ENCODE measurements at places on chromosomes 3 and 15. TPM values are rescaled to one million over a fixed set of nuclear protein-coding genes. Genes with fewer than 3 reads are reported as not detected.

DNA sequence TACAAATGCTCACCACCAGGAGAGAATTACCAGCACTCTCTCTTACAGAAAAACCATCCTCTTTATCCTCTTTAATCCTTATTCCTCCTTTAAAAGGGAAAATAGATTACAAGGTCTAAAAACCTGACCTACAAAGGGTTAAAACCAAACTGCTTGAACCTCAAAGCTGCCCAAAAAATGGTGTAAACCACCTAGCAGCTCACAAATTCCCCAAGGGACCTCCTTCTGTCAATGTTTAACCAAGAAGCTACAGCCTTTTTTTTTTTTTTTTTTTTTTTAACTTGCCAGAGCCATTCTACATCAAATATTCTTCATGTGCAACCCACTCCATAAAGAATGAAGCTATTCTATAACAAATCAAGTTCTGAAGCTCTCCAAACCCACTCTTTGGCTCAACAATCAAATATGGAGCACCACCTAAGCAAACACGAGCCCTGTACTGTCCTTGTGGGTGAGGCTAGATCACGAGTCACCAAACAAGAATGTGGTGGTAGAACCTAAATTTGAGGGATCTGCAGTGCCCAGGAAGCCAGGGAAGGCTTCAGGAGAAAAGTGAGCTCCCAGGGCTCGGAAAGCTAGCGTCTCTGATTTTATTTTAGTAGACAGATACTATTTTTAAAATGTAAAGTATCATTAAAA, 20.1 kb downstream of the OSBPL10 start:
- DNase-seq: no peak

DNA sequence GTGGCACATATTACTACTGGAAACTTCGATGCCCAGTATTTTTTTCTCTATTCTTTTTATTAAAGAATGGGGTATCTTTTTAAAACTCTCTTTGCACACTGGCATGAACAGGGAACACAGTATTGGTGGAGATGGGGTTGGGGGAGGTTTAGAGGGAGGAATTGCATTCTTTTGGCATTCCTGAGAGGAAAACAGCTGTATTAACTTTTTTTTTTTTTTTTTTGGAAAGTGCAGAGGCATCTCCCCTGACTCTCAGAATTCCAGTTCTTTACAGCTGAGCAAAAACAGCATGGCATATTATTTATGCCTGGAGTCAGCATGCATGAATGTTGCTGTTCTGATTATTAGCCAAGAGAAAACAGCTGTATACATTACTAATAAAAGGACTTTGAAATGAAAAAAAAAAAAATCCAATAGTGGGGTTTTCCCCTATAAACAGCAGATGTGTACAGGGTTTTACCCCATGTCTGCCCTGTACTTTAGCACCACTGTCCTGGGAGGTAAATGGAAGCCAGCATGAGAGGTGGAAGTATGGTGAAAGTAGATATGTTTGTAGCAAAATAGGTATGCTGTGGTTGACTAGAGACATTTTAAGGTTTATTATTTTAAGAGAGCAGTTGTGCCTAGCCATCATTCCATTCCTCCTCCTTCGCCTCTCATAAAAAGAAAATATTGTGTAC, 132.2 kb downstream of the FNDC3B start:
- no peak for DNase-seq

DNA sequence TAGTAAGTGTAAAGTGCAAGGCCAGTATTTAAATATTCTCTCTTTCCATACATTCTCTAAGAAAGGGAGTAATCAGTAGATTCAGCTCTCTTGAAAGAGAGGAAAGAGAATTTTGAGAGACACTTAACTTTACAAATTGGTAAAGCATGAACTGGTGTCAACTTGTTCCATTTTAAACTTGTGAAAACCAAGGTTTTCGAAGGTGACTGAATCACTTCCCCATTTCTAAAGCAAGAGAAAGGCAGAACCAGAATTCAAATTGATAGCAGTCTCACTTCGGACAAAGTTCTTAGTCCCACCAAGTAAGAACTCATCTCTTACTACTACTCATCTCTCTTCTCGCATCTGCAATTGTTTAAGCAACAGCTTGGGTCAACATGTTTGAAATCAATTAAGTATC, 22.4 kb downstream of the TJP1 start:
- DNase-seq: no peak

- DNase-seq: no peak
Measured at GRCh38 chr15:79163395-79163794, 72.8 kb upstream of the RASGRF1 start.

DNA sequence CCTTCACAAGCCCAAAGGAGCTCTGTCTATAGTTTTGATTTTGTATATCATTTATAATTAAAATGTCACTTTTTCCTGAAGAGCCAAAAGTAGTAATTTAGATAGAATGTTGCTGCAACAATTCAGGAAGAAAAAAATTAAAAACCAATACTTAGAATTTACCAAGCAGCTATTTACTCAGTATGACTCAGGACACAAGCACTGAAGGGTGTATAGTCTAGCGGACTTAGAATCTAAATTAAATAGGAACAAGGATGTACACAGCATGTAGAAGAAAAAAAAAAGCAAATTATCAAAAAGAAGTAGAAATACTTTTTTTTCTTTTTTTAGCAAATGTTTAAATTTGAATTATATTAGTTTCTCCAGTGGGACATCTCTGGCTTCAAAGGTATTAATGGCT, 31.6 kb downstream of the PGBD4 start:
- DNase-seq: no peak

DNA sequence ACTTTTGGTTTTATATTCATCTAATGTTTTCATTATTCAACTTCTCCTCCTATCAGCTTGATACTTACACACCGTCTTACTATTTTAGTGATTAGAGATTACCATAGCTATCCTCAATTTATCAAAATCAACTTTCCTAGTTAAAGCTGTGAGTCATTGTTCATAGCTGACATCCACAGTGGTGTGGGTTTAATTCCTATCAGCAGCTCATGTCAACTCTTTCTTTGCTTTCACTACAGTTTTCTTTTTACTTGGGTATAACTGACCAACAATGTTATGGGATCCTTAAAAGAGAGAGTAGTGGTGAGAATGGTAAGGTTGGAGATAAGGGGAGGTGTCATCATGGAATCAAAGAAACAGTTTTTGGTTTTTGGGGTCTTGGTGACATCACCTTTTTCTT, 112.7 kb downstream of the NFKBIZ start:
- no peak for DNase-seq

GRCh38 chr15:93829115-93829870, 402.1 kb upstream of the MCTP2 start:
- no peak for DNase-seq

DNA sequence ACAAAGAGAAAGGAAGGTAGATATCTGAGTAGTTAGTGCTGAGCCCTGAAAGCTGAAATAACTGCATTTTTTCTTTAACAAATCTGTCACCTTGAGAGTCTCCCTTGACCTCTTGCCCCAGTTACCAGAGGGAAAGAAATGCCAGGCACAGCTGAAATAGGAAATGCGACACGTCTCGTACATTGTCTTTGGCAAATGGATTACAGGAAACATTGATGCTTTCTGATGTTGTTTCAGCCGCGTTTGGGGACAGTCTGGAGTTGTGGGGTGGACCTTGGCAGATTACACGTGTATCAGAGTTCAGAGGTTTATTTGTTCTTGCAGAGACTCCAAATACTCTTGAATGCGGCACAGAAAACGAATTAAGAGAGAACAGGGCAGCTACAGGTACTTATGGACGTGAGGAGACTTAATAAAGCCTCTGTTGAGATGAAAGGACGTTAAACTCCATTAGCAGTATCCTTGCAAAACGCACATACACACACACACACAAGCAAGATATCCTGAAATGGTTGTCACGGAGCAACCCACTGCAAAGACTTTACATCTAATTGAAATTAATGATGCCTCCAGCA, 272.8 kb upstream of the RORA start:
- DNase-seq: no peak

GRCh38 chr3:178302966-178303930, 233.0 kb upstream of the KCNMB2 start:
- DNase-seq: no peak

GRCh38 chr15:91369823-91370222, 269.8 kb downstream of the SV2B start:
- DNase-seq: no peak

DNA sequence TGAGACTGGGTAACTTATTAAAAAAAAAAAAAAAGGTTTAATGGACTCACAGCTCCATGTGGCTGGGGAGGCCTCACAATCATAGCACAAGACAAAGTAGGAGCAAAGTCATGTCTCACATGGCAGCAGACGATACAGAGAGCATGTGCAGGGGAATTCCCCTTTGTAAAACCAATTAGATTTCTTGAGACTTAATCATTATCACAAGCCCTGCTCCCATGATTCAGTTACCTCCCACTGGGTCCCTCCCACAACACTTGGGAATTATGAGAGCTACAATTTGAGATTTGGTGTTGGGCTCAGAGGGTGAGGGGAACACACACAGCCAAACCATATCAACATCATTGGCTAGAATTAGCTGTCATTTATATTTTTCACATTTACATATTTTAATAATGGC, 221.0 kb downstream of the RSRC1 start:
- no peak for DNase-seq

- no peak for DNase-seq
Measured at GRCh38 chr15:48358229-48359152, 27.3 kb downstream of the DUT start.

DNA sequence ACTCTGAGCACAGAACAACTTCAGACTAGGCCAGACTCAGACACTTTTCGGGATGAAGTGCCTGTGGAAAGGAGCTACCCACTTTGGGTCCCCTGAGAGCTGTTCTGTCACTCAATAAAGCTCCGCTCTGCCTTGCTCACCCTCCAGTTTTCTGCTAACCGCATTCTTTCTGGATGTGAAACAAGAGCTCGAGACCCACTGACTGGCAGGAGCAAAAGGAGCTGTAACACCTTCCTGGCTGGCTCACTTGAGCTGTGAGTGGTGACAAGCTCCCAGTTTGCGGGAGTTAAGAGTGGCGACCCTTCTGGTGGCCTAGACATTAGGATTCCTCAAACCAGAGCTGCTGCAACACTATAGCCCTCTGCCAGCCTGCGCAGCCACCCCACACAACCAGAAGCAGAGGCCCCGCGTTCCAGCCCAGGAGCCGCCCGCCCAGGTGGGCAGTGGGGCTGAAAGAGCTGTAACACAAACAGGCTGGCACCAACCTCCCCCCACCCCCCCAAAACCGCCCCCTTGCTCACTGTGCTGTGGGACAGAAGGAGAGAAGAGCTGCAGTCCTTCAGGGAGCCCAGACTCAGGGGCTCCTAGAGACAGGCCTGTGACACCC, 1178.1 kb upstream of the GBE1 start:
- no peak for DNase-seq

- DNase-seq: no peak
Measured at GRCh38 chr15:40550341-40551037, 14.4 kb downstream of the CCDC32 start.

The SERPINI2 gene
- 3.3 TPM for total RNA-seq

The ATP13A4 gene
- 0.20 TPM for total RNA-seq

The IL5RA gene
- 3.5 TPM for total RNA-seq

The ASB14 gene
- 1.8 TPM for total RNA-seq
